ENCODE measurements at places on chromosomes 12 and 14.
A peak's percentile ranks its signal among the peaks of the same experiment; 100 is the strongest.

GRCh38 chr12:116717466-116718437, 20.1 kb downstream of the SPRING1 start:
- DNase-seq, result no peak

DNA sequence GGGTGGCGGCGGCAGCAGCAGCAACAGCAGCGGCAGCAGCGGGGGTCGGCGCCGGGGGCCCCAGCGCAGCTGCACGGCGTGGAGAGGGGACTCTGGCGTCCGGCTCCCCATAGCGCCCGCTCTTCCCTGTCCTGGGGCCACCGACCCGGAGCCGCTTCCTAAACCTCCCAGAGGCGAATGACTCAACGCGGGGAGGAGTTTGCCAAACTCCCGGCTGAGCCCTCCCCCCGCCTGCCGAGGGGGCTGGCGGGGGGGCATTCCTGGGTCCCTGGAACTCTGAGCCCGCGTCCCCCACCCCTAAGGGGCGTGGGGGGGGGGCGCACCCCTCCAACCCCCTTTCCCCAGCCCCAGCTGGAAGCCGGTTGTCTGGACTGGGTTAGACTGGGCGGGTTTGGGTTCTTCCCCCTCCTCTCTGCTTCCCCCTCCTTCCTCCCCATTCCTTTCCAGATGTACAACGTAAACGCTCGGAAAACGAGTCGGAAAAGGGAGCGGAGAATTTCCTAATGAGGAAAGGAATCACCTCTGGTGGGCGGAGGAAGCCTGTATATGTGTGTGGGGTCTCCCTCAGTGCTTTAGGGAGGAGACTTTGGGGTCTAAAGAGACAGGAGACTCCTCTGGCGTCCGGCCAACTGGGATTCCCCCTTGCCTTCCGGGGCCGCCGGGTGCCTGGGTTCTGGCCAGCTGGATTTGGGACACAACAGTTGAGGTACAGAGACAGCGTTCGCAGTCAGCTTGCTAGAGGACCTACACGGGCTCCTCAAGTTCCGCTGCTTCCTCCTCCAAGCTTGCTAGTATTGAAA, at the start of gene ITGA5:
TSS of gene ITGA5 (minus strand) at position 179 of the 800 bp plus-strand sequence. CDS start at position 111, 68 bp downstream.
- peak; percentile 67 for DNase-seq

GRCh38 chr12:111404362-111405148, 1.2 kb upstream of the SH2B3 start:
- no peak for DNase-seq

GRCh38 chr12:118055144-118055557, 5.8 kb downstream of the WSB2 start:
- peak; percentile 33 for DNase-seq

DNA sequence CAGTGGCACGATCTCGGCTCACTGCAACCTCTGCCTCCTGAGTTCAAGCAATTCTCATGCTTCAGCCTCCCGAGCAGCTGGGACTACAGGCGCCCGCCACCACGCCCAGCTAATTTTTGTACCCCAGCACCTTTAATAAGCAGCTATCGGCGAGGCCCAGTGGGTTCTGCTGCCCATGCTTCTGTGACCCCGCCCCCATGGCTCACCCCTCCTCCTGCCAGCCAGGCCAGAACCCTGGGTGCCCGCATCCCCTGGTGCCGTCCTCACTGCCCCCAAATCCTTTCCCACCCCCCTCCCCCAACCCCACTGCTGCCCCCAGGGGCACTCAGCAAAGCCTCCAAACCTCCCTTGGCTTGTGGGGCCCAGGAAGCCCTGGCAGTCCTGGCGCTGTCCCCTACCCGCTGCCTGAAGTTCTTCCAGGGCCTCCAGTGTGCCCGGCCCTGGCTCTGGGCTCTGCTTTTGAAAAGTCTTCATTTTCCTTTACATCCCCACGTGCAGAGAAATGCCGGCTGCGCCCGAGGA, 14.5 kb downstream of the BAG5 start:
- DNase-seq, result no peak

DNA sequence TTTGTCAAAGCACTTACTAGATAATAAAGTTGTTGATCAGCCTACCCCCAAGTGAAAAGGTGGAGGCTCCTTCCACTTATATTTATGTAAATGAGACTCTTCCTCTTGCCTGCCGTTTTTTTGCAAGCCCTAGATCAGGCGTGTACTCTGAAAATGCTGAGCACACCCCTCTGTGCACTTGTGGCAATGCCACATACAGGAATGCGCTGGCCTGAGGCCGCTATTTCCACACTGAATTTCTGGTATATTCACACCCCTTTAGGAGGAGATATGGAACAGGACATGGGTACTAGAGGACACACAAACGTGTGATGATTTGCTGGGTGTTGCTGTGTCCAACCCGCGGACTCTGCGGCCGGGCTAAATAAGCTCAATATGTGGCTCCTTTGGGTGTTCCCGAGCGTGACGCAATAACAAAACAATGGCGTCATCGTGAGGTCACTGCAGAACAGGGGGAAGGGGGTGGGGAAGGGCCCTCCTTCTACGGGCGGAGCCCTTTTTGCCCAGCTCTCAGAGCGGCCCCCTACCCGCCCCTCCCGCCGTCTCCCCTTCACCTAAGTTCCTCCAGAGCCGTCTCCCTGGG, 554 bp upstream of the TSPAN31 start:
- no peak for DNase-seq

DNA sequence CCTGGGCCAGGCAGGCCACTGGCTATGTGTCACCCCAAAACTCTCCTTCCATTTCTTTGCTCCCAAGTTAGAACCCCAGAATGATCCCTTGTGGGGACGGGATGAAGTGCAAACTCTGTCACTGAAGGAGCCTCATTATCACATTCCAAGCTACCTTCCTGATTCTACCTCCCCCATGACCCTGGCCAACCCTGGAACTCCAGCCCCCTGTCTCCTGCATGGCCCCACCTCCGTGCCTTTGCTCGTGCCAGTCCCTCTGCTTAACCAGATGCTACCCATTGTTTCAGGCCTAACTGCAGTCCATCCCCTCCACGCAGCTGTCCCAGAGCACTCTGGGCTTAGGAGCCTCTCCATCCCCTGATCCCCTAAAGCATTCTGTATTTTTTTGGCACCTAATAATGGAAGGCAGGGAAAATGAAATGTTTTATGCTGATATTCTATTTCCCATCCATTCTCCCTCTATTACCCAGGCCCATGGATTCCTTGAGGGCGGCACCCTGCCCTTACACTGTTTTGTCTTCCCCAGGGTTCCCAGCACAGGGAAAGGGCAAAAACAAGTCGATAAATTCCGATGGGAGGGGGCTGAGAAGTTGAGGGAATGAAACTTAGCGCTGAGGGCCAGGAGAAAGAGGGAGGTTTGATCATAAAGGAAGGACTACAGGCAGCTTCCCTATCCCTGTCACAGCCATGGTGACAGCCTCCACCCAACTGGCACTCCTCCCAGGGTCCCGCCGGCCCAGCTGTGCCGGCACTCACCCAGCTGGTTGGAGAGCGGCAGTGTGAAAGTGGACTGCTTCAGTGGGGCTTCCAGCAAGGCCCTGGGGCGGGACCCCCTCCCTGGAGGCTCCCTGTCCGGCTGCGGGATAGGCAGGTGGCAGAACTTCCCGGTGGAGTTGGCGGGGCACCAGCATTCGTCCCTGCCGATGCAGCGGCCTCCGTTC, 58.1 kb downstream of the ISCA2 start:
- DNase-seq, result no peak

DNA sequence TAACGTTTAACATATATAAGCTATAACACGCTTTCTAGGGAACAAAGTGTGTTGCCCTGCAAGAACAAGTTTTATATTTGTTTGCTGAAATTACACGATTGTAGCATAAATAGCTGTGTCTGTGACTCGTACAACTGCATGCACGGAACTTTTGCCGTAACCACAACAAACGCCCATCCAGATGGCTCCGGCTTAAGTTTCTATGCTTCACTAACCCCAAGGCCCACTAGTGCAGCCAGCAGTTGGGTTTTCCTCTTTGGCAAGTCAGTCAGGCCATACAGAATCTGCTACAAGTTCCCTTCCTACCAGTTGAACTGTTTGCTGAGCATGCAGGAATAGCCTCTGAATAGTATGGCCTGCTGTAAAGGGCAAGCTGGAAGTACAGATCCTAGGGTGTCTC, 12.1 kb downstream of the CSRP2 start:
- DNase-seq, result no peak

DNA sequence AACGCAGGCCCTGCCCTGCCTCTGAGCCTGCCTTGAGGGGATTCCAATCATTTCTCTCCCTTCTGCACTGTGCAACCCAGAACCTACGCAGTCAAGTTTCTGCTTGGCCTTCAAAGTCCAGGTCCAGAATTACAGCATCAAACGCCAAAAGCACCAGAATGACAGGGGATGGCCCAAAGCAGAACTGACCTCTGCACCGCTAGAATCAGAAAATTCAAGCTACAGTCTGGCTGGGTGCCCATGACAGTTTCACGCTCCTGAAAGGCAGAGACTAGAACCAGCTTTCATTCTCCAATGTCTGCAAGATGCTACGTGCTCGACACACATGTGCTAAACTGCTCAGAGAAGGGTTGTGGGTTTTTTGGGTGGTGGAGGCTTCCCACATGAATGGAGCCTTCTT, 4.1 kb downstream of the CLMN start:
- no peak for DNase-seq
